NAMALWA (cell line): ENCODE measurements at places on chromosomes 11 and 22.

GRCh38 chr11:65559535-65559934 lies 1.4 kb upstream of the LTBP3 start:
- no peak for DNase-seq

- no peak for DNase-seq
Observed at GRCh38 chr11:50178737-50179136, 146.1 kb downstream of the OR4C45 start.

GRCh38 chr11:27839226-27839913 lies 139.1 kb upstream of the BDNF start:
- DNase-seq: peak; percentile 57

DNA sequence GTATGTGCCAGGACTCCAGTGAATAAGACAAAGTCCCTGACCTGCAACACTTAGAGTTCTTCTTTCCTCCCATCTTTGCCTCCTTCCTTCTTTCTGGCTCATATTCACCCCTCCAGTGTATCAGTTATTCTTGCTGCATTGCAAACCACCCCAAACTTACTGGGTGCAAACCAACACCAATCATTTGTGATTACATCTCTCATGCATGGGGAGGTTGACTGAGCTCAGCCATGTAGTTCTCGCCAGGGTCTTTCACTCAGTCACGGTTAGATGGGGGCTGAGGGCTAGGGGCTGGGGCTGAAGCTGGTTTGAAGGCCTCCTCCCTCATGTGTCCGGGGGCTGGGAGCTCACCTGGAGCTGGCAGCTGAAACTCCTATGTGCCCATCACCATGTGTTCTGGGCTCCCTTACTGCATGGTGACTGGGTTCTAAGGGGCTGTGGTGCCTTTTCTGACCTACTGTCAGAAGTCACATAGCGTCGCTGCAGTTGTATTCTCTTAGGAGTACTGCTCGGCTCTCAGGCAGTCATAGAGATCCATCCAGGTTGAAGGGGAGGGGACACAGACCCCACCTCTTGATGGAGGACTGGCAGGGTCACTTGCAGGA lies 35.0 kb upstream of the CACNG2 start:
- no peak for DNase-seq

- DNase-seq: no peak
Observed at GRCh38 chr11:127137771-127138280, 137.3 kb upstream of the KIRREL3 start.

DNA sequence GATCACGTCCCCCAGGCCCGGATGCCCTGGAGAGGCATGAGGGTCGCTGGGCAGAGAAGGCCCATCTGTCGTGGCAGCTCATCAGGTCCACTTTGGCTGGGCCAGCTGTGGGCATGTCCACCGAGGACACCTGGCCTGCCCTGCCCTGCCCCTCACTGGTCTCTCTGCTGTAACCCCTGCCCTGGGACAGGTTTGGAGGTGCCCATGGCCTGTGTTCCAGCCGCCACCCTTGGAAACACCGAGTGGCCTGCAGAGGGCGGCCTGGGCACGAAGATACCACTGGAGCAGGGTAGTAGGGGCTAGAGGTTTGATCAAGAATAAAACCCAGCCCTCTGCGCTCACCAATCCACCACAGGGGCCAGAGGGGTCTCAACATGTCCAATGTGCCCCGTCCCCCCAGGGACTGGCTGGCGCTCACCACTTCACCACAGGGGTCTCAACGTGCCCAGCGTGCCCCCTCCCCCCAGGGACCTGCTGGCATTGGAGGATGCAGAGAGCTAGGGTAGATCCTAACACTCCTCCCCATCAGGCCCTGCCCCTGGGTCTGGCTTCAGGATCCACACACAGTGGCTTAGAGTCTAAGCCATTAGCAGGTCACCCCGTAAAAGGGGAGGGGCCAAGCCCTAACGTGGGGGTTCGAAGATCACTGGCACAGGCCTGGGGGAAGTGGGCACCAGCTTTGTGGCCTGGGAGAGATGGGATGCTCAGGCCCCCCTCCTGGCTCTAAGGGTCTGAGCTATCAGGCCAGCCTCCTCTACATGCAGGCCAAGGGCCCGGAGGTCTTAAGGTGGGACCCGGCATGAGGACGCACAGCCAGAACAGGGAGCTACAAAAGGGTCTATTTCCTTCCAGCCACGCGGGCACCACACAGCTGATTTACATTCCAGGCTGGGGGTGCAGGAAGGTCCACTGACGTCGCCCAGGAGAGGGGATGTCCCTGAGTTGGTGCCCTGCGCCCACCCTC lies 1.3 kb upstream of the HDAC10 start:
- DNase-seq: peak; percentile 80

DNA sequence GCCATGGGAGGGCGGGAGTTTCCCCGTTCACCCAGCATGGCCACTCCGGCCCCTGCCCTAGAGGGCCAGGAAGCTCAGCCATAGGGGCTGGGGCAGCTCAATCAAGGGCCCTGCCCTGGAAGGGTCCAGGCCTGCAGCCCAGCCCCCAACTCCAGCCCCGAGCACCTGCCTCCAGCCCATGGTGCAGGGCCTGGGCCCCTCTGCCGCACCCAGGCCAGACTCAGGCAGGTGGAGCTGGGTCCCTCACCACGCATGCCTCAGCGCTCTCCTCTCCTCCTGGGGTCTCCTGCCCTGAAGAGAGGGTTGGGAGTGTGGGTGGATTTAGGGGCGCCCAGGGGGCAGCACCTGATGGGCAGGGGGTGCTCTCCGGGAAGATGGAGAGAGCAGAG lies 13.1 kb downstream of the MLC1 start:
- no peak for DNase-seq

DNA sequence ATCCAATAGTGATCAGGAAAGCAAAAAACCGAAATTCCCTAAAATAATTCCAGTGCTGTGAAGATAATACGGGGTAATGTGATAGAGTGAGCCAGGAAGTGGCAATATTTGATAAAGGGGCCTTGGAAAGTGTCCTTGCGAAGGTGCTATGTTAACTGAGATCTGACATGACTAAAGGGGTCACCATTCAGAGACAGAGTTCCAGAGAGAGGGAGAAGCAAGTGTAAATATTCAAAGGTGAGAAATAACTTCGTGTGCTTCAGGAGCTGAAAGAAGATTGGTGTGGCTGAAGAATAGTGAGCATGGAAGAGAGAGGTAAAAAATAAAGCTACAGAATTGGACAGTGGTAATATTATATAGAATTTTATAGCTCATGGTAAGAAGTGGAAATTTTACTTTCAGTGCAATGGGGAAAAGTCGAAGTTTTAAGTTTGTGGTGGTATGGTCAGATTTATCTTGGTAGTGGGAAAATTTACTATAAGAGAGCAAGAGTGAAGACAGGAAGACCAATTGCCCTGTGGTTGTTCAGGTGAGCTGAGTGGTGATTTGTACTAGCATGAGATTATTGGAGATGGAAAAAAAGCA lies 164.5 kb downstream of the JRKL start:
- no peak for DNase-seq

GRCh38 chr22:36743011-36743410 lies 32.9 kb downstream of the IFT27 start:
- DNase-seq: no peak

GRCh38 chr11:109229682-109230081 lies 192.3 kb upstream of the C11orf87 start:
- DNase-seq: no peak

- DNase-seq: no peak
Observed at GRCh38 chr11:22699388-22699787, 33.0 kb downstream of the GAS2 start.

GRCh38 chr11:117159892-117160291 lies 15.8 kb downstream of the PAFAH1B2 start:
- no peak for DNase-seq

DNA sequence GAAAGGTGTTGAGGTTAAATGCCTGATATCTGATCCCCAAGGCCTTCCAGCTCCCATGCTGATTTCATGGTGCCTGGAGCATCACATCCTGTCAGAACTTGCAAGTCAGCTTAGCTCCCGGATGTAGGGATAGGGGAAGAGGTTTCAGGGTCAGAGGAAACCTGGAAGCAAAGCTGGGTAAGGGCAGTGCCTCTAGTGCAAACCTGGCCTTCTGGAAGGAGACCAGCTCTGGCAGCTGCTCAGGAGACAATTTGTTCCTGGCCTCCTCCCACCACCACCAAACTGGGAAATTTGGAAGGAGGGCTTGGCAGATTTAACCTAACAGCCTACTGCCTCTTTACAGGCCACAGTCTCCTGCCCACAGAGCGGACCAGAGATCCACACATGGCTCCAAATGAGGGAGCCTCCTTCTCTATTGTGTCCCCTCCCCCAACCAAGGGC lies 9.2 kb upstream of the TSKU start:
- DNase-seq: no peak

DNA sequence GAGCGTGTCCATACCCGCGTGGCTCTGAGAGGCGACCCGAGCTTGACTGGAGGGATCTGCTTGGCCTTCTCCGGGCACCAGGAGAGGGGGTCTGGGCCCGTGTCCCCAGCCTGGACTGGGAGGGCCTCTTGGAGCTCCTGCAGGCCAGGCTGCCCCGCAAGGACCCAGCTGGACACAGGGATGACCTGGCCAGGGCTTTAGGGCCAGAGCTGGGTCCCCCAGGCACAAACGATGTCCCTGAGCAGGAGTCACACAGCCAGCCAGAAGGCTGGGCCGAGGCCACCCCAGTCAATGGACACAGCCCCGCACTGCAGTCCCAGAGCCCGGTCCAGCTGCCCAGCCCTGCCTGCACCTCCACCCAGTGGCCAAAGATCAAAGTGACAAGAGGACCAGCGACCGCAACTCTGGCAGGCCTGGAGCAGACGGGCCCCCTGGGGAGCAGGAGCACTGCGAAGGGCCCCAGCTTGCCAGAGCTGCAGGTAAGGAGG lies 38.2 kb downstream of the TRIOBP start:
- DNase-seq: no peak

GRCh38 chr11:123570939-123571580 lies 83.4 kb downstream of the SCN3B start:
- DNase-seq: no peak
